Activated CD4-positive, alpha-beta T cell treated with anti-CD3 and anti-CD28 coated beads, Interleukin-2, amount 10 ng/mL, durations not matched to agents 7 days and 5 days (primary cell): ENCODE measurements at places on chromosomes 1 and 21.

DNA sequence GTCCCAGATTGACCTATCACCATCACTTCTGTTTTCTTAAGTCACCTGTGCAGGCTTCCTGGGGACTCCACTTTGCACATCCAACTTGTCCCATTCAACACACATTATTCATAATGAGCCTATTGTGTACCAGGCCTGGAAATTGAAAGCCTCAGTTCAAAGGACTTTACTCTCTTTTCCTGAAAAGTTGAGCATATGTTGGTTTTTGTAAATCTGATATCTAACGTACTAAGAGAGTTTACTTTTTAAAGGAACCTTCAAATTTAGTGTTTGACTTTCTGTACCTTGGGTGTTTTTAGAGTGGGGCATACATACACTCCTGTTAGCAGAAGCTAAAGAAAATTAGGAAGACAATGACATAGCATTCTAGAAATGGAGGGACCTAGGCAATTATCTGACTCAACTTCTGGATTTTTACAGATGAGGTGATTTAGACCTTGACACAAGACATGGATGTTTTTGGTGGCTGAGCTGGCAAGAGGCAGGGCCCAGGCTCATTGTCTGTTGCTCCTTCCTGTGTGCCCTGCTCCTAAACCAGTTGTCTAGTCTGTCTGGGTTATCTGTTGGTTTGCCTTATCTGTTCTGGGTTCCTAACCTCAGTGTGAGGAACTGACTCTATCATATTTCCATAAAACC is 336.5 kb downstream of the RPS6KC1 start:
- DNase-seq = no peak

DNA sequence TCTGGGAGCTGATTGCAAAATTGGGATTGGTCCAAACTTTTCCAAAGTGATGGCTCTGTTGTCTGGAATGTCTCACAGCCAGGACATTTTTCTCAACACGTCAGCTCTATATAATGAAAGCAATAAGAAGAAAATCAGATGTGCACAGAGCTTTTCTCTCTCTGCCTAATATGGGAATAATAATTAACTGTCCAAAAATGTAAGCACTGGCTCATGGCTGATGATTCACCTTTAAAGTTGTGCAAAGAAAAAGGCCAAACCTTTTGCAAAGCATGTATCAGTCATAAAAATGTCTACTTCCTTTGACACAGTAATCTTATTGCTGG is 30.4 kb downstream of the ZNF281 start:
- no peak for DNase-seq

DNA sequence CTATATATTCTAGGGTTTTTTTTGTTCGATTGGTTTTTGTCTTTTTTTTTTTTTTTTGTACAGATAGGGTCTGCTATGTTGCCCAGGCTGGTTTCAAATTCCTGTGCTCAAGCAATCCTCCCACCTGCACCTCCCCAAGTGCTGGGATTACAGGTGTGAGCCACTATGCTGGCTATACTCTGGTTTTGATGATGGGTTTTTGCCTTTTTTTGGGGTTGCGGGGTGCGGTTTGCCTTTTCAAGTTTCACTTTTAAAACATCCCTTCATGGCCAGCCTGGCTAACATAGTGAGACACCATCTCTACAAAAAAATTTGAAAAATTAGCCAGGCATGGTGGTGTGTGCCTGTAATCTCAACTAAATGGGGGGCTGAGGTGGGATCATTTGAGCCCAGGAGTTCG is 10.0 kb downstream of the KDM5B start:
- peak; percentile 12 for DNase-seq

- DNase-seq = no peak
These were observed 86.5 kb upstream of the IFFO2 start for GRCh38 chr1:19042675-19043578.
